ENCODE measurements at places on chromosomes 7 and 10.

DNA sequence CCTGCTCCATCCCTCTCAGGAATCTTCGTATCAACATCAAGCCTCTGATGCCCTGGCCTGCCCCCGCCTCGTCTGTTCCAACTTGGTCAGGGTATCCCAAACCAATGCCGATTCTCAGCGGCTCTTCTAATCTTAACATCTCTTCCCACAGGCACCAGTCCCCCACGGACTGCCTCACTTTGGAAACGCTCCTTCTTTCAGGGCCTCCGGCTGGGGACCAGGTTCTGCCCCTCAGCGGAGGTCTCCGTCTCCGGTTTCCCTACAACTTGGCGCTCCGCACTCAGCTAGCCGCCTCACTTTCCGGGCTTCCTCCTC lies 488 bp downstream of the ABCF2 start:
- DNase-seq = no peak

DNA sequence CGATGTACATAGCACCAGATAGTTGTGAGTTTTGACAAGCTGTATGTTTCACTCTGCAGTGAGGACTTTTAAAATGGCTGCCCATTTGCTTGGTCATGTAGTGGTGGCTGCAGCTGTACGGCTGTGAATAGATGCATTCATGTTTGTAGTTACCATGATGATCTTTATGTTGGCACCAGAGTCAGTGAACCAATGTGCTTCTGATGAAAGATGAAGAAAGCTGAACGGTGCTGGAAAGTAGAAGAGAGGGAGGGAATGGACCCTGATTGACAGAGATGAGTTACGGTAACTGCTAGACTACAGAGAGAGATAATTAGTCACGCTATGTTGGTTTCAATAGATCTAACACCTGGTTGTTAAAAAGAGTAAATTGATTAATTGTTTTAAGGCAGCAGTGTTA lies 256.8 kb downstream of the CELF2 start:
- no peak for DNase-seq

- no peak for DNase-seq
Measured at GRCh38 chr10:97584060-97584797, at the start of gene HOGA1. Gene HOGA1, plus strand, starts transcription at chr10:97584389. Its CDS starts 315 bp downstream, at chr10:97584704.

- no peak for DNase-seq
Measured at GRCh38 chr7:93188870-93189634, 37.2 kb downstream of the HEPACAM2 start.

GRCh38 chr7:53350241-53350640 lies 314.8 kb downstream of the POM121L12 start:
- DNase-seq = peak; percentile 3

DNA sequence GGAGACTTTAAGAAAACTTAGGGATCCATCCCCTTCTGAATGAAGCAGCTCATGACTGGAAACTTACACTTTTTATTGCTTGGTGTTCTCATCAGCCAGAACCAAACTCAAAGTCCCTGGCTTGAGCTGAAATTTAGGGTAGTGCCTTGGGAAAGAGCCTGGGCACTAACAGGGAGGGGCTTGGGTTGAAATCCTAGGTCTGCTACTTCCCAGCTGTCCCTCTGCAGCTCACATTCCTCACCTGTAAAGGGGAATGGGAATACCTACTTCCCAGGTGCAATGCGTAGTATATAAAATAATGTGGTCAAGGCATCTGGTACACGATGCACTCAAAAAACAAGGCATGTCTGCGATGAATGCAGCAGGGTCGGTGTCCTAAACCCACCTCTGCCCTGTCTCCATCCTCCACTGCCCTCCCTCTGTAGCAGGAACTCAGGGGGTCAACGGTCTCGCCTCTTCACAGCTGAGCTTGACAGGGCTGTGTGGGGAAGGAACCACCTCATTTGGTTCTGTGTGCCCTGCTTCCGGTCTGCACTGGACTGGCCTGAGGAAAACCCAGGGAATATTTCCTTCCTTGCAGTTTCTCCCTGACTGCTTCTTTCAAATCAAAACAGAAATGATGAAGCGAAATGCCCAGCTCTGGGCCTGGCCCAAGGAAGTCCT lies 80.0 kb downstream of the COBL start:
- no peak for DNase-seq

DNA sequence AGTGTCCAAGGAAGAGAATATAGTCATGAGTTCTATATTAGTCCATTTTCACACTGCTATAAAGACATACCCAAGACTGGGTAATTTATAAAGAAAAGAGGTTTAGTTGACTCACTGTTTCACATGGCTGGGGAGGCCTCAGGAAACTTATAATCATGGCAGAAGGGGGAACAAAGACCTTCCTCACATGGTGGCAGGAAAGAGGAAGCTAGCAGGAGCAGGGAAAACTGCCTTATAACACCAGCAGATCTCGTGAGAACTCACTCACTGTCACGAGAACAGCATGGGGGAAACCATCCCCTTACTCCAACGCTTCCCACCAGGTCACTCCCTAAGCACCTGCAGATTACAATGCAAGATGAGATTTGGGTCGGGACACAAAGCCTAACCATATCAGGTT lies 139.0 kb upstream of the ZNF438 start:
- no peak for DNase-seq

DNA sequence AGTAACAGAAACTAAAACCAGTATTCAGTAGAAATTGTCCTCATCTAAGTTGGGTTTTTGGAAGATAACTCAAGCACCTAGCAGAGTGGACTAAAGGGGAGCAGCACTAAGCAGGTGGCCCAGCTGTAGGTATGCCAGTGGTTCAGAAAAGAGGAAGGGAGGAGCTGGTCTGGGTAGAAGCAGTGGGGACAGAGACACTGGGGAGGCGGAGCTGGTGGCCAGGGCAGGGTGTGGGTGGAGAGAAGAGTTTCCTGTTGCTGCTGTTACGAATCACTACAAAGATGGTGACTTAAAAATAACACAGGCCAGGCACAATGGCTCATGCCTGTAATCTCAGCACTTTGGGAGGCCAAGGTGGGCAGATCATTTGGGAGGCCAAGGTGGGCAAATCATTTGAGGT lies 136.2 kb downstream of the WDR11 start:
- no peak for DNase-seq

DNA sequence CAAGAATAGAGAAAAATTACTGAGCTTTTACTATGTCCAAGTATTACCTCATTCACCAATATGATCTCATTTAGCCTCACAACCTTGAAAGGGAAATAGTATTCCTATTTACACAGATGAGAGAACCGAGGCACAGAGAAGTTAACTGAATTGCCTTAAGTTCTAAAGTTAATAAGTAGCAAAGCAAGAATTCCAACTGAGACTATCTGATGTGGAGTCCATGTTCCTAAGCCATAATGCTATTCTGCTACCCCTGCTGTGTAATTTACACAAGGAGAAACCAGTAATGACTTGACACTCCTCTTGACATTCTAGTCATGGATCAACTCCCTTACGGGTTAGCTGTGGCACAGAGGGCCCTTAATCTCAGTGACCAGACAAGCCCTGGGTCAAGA lies 60.7 kb downstream of the ABCB4 start:
- DNase-seq = no peak

GRCh38 chr10:97915346-97916131 lies 65.9 kb downstream of the GOLGA7B start:
- no peak for DNase-seq

DNA sequence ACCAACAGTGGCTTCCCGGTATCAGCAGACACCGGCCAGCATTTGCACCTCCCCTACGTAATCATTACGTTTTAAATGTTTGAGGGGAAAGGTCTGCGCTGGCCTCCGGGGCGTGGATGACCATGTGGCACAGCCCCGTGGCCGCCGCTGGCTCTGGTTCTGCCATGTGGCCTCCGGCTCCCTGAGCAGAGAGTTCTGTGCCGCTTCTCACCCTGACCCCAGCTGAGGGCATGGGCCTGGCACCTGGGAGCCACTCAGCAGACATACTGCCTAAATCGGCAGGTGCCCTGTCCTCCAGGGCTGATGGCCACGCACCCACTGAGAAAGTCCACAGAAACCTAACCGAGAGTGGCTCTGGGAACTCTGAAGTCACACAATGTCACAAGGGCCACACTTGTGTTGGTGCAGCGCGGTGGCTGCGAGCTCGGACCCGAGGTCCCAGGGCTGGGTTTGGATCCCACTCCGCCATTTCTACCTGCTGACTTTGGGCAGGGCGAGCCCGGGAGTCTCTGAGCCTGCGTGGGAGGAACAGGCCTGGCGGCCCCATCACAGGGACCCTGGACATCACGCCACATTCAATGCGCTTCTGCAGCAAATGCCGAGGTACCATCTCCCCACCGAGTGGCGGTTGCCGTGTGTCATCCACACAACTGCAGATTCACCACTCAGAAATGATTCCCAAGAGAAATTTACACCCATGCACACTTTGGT lies 25.3 kb downstream of the CFAP46 start:
- DNase-seq = no peak

DNA sequence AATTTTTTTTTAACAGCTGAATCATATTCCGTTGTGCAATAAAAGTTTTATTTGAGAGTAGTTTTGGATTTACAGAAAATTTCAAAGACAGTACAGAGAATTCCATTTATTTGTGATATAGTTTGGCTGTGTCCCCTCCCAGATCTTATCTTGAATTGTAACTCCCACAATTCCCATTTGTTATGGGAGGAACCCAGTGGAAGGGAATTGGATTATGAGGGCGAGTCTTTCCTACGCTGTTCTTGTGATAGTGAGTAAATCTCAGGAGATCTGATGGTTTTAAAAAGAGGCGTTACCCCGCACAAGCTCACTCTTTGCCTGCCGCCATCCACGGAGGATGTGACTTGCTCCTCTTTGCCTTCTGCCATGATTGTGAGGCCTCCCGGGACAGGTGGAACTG lies 228.0 kb upstream of the MAGI2 start:
- DNase-seq = no peak

- peak; percentile 21 for DNase-seq
Measured at GRCh38 chr10:99172128-99172738, 63.4 kb downstream of the HPSE2 start.

DNA sequence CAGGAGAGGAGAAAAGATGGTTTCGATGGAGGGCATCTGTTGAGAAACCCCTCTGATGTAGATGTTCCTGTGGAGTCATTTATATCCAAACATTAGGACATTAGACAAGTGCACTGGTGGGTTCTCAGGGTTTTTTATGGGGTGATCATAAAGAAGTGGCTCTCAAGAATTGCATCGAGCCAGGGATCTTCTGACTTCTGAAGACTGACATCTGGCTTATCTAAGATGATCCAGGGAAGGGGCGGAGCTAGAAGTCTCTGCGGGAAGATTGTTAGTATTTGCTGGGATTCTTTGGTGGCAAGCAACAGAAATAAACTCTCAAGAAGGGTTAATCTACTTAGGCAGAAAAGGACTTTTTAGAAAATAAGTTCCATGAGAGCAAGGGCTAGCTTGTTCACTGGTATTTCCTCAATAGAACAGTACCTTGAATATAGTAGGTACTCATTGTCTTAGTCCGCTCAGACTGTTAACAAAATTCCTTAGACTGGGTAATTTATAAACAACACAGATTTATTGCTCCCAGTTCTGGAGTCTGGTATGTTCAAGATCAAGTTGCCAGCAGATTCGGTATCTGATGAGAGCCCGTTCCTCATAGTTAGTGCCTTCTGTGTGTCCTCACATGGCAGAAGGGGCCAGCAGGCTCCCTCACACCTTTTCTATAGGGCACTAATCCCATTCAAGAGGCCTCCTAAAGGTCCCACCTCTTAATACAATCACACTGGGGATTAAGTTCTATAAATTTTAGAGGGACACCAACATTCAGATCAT lies 28.5 kb upstream of the SYPL1 start:
- no peak for DNase-seq

GRCh38 chr7:46100521-46100920 lies 179.4 kb upstream of the IGFBP3 start:
- DNase-seq = no peak

DNA sequence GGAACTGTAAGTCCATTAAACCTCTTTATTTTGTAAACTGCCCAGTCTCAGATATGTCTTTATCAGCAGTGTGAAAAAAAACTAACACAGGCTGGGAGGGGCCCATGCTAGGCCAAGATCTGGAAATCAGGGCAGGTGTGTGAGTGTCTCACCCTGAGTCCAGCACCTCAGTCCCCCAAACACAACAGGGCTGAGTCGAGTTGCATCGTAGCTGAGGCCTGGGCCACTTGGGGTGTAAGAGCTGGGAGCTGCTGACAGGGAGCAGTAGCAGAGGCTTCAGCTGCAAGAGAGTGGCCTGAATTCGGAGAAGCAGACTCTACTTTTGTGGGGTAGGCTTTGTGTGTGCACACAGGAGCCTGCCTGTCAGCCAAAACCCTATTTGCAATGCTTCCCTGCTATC lies 553.1 kb downstream of the PTPRN2 start:
- DNase-seq = no peak

GRCh38 chr7:143041346-143041745 lies 10.8 kb upstream of the OR6V1 start:
- DNase-seq = no peak

- no peak for DNase-seq
Measured at GRCh38 chr7:50203521-50203920, 101.0 kb upstream of the IKZF1 start.

DNA sequence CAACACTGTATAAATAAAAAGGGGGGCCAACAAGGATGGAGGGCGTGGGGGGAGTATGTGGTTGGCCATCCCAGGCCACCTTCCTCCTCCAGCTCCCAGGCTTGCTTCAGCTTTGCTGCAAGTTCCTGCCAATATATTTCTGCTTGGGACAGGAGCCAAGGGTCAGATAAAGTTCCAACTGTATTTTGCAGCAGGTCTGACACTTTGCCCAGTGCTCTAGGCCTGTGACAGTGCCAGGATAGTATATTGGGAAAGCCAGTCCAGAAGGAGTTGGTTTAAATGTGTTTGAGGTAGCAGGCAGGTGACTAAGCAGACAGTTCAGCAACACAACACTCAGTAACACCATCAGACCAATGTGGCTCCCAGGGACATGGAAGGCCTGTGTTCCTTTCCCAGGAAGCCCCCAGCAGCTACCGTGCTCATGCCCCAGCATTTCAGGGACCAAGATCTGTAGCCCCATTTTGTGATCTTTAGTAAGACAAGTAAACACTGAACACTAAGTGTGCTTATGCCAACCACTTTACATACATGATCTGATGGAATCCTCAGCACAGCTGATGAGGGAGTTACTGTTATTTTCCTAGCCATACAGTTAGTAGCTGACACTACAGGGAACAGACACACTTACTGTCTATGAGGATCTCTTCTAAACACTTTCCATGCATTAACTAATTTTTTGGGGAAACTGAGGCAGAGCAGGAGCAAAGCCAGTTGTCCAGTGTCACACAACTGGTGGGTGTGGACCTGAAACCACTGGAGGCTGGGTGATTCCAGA lies 38.9 kb downstream of the DNAJB12 start:
- no peak for DNase-seq

DNA sequence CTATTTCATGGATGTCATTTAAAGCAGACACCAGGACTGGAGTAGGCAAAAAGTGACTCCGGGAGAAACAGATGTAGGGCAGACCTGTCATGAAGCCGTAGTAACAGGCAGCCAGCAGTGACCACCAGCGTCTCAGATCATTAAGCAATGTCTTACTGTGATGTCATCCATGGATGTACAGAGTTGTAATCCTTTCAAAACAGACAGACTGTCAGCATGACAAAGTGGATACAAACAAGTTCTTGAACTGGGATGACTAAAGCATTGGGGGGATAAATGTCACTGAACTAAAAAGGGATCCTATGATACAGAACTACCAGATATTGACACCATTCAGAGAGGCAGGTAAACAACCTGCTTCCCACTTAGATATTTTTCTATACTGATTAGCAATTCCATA lies 675.5 kb downstream of the PARD3 start:
- no peak for DNase-seq

- DNase-seq = no peak
Measured at GRCh38 chr7:149791-150636, 42.4 kb upstream of the FAM20C start.

GRCh38 chr10:102593074-102593803 lies 51.0 kb upstream of the TRIM8 start:
- no peak for DNase-seq
